NCI-H2107 (cell line): ENCODE measurements at places on chromosomes 16 and 17.

DNA sequence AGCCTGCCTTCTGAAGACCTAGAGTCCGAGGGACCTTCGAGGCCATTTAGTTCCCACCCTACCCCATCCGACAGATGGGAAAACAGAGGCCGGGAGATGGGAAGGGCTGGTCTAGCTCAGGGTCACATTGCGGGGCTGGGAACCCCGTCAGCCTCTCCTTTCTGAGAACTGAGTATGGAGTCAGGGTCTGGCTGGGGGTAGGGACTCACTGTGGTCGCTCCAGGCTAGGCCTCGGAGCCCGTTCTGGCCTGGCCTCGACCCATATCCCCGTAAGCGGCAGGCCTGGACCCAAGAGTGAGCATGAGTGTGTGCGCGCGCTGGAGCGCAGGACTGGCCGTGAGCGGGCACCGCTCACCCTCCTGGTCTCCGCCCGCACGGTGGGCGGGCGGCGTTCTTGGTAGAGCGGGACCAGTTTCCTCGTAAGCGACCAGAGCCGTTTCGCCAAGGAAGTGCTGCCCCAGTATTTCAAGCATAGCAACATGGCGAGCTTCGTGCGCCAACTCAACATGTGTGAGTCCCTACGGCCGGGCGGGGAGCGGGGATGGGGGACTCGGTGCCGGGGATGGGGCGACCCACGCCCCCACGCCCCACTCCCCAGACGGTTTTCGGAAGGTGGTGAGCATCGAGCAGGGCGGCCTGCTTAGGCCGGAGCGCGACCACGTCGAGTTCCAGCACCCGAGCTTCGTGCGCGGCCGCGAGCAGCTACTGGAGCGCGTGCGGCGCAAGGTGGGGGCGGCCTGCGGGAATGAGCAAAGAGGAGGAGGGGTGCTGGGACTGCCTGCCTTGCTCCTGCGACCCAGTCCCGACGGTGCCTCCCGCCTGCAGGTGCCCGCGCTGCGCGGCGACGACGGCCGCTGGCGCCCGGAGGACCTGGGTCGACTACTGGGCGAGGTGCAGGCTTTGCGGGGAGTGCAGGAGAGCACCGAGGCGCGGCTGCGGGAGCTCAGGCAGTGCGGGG, 855 bp downstream of the HSF4 start:
- DNase-seq: no peak

GRCh38 chr17:40369923-40370322, 5.4 kb upstream of the GJD3 start:
- DNase-seq: no peak

- DNase-seq: no peak
Measured at GRCh38 chr17:29212681-29213121, 32.5 kb upstream of the MYO18A start.

DNA sequence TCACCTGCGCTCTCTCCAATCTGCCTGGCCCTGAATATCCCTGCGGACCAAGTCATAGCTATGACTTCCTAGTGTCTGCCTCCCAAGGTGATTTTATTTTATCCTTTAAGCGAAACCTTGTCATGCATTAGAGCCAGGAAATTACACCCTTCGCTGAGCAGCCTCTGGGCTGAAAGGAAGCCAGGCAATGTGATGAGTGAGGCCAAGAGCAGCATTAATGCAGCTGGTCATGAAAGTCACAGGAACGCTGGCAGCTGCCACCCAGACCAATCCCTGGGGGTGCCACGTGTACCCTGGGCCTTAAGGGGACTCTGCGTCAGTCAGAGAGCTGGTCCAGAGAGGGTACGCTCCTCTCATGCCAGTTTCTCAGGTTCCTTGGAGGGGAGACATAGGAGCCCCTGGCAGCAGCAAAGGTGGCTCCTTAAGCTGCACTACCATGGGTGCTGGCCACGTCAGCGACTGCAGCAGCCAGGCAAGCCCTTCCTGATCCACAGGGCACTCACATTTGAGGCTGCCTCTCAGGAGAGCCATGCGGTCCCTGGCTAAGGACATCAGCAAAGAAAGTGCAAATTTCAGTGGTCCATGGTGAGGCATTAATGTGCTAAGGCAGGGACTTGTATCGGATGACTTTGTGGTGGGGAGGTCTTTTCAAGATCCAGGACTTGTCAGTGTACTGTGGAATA, 42.7 kb upstream of the WSCD1 start:
- DNase-seq: no peak

DNA sequence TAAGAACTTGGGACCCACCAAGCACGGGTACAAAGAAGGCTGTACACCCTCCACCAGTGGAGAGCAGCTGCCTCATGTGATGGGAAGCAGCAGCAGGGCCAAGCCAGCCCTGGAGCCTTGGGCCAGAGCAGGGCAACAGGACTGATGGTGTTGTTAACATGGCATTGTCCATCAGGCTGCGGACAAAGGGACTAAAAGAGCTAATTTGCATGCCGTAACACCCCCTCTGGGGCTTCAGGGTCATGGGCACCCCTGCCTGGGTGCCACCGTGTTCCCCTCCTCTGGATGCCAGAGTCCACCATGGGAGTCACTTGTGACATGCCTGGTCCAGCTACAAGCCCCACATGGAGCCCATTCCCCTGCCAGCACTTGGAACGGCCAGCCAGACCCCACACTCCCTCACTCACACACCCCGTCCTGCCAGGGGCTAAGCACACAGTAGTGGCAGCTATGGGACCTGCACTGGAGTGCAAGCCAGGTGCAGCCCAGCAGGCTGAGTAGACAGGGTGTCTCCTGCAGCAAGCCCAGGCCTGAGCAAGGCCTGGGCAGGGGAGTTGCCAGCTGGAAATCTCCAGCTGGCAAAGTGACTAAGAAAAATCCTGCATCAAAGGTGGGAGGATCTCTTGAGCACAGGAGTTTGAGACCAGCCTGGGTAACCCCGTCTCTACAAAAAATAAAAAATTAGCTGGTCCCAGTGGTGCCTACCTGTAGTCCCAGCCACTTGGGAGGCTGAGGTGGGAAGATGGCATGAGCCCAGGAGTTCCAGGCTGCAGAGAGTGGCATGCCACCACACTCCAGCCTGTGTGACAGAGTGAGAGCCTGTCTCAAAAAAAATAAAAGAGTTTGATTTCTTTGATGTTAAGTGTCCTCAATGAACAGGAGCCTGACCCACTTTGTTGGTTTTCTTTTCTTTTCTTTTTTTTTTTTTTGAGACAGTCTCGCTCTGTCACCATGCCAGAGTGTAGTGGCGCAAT, 33.7 kb downstream of the NOL11 start:
- DNase-seq: no peak

GRCh38 chr17:42399948-42400843, 12.0 kb upstream of the STAT3 start:
- DNase-seq: no peak

DNA sequence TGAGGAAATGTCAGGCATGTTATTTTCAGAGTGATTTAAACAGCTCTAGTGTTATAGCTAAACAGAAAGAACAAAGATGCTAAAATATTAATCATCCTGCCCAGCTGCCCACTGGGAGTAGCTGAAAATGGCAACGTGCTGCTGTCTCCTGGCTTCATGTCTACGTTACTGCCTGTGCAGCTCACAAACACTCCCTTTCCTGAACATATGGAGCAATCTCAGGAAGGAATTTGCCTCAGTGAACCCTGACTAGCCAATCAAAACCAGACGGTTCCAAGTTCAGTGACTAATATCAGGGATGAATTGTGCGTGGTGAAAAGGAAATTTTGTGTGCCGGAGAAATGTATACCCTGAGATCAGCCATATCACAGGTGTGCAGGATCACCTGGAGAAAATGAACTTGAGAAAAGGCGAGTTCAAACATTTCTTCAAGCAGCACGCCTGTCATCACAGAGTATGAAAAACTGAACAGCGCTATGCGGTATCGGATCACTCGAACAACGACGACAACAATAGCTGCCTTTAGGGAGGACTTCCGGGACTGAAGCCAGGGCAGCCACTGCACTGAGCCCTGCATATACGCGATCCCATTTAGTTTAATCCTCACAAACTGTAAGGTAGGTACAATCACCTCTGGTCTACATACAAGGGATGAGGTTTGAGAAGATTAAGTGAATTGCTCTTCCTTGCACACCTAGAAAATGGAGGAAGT, 110.3 kb downstream of the STX8 start:
- DNase-seq: no peak

DNA sequence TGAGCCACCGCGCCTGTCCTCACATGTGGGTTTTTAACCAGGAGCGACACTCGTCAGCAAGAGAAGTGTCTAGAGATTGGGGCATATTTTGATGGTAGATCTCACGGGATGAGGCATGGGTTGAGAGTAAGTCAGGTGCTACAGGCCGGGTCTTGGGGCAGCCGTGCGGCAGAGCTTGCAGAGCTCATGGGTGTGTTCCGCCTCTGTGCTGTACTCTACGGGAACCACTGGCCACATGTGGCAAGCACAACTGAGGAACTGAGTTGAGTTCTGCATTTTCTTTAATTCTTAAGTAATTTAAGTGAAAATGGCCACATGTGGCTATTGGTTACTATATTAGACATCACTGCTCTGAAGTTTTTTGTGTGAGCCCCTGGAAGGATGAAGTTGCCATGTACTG, 9.6 kb downstream of the CLUAP1 start:
- no peak for DNase-seq

DNA sequence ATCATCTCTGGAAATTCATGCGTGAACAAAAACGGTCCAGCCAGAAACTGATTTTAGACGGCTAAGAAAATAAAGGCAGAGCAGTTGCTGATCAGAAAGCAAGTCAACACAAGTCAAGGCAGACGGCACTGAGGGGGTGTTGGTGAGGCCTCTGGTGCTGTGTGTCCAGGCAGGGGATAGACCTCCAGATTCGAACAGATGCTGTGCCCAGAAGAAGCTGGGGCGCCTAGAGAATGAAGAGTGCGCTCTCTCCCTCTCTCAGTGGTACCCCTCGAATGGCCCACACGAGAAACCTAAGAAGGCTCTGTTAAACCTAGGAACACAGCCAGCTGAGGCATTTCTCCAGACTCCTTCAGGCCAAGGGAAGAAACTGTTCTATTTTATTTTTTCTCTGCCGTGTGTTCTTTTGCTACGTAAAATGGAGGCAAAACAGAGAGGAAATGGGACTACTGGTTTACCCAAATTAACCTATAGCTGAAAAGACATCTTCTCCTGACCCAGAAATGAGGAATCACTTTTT, 178.3 kb downstream of the PMP22 start:
- DNase-seq: no peak

DNA sequence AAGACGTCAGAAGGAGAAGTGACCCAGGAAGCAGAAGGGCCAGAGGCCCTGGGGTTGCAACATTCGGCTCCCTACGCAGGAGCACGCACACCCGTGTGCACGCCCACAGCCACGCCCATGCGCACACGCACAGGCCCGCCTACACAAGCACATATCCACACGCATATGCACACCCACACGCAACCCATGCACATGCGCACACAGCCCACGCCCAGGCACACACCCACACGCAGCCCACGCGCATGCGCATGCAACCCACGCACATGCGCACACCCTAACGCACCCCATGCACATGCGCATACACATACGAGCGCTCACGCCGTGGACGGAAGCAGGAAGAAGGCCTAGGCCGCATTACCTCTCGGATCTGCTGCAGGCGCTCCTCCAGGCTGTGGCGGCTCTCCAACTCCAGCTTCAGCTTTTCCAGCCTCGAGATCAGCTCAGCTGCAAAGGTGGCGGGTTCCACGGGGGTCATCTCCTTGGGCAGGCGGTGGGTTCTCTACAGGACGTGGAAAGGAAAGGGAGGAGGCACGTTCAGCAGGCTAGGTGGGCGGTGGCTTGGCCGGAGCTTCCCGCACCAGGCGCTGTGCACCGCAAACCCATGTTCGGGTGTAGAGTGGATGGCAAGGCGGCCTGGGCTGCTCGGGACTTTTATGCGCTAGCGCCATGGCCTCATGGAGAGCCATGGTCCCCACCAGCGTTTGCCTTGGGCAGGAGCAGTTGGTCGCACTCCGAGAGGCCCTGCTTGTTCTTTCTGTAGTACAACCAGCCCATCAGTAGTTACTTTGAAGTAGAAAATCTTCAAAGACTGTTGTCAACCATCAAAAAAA, 23.4 kb downstream of the AXIN2 start:
- DNase-seq: no peak

GRCh38 chr17:18967916-18968315, 16.0 kb downstream of the SLC5A10 start:
- DNase-seq: no peak

DNA sequence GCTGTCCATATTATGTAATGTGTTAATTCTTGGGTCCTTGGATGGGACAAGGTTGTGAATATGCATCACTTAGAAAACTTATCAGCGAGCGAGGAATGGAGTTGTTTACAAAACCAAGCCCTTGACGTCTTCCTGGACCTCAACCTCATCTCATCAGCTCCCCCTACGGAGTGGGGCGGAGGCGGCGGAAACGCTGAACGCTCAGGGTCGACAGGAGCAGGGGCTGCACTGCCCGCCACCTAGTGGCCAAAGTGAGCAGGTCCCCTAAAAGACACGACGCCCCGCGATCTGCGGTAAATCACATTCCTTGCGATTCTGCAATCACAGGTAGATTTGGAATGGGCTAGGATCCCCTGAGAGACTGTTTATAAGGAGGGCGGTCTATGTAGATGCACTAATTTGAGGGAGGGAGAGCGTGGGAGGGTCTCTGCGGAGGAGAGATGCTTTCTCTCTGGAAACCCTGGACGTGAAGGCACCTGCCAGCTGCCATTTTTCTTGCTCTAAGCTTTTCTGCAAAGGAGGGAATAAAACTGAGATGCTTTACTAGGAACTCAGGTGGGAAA, 5.4 kb upstream of the ICAM2 start:
- peak; percentile 71 for DNase-seq

DNA sequence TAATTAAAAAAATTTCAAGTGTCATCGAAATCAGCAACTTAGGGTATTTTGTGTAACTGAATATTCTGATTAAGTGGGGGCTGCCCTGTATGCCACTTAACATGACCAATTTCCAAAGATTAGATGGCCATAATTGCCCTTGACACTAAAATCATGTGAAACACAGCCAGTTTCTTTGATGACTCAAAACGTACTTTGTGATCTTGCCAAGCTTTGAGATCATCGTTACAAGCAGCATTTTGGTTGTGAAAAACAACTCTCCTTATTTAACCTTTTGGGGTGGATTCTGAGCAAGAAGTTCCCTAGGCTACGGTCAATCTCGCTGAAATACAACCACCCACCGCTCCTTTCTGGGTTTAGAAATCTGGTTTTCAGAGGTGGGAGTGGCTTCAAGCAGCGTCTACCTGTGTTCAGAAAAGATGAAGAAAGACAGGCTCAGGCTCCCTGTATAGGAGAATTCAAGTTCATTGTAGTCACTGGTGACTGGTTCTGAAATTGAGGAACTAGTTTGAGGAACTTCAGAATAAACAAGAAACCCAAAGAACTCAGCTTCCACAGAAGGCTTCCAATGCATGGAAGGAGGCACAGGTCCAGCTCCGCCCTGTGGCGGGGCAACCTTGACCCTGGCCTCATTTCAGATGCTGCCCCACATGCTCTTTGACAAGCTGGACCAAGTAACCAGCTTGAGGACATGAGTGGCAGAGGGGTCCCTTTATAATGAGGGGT, 9.4 kb downstream of the MAP3K14 start:
- DNase-seq: no peak

- DNase-seq: no peak
Measured at GRCh38 chr17:82831041-82831817, 8.6 kb downstream of the ZNF750 start.

- DNase-seq: no peak
Measured at GRCh38 chr17:17024778-17025300, 17.4 kb upstream of the MPRIP start.
